Activated T-cell treated with anti-CD3 and anti-CD28 coated beads, Interleukin-2, amount 50 U/mL, for 72 hours (primary cell): ENCODE measurements at places on chromosomes 2 and 18. TPM values are rescaled to one million over a fixed set of nuclear protein-coding genes. Genes with fewer than 3 reads are reported as not detected.
A peak's percentile ranks its signal among the peaks of the same experiment; 100 is the strongest.

The CYP27C1 gene
- total RNA-seq, result not detected

The RTP5 gene
- 0.56 TPM for total RNA-seq

The TNS1 gene
- total RNA-seq, result 0.93 TPM

The C2orf49 gene
- total RNA-seq, result 15.9 TPM

The UCN gene
- 7.6 TPM for total RNA-seq

The CCBE1 gene
- total RNA-seq, result 0.81 TPM

The NT5DC4 gene
- not detected for total RNA-seq

The RFX8 gene
- total RNA-seq, result 1.4 TPM

DNA sequence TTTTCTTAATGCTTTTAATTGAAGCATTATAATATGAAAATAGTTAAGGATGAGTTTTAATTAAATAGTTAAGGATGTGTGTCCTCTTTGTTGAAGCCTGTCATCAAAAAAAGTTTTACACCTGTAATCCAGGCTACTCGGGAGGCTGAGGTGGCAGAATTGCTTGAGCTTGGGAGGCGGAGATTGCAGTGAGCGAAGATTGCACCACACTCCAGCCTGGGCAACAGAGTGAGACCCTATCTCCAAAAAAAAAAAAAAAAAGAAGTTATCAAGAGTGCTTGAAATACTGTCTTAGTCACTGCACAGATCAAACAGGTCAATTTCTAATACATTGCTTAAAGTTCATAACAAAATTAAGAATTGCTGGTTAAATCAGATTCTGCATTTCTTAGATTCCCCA, 193.6 kb downstream of the CD226 start:
- H3K27me3 ChIP-seq, result no peaks in the 10 kb centered on the region
- DNase-seq, result no peak
- peaks cover 11% of the 10 kb centered on the region for H3K36me3 ChIP-seq
- H3K4me3 ChIP-seq, result no peak overlapping the region
- peaks cover 24% of the 10 kb centered on the region for H3K4me1 ChIP-seq

DNA sequence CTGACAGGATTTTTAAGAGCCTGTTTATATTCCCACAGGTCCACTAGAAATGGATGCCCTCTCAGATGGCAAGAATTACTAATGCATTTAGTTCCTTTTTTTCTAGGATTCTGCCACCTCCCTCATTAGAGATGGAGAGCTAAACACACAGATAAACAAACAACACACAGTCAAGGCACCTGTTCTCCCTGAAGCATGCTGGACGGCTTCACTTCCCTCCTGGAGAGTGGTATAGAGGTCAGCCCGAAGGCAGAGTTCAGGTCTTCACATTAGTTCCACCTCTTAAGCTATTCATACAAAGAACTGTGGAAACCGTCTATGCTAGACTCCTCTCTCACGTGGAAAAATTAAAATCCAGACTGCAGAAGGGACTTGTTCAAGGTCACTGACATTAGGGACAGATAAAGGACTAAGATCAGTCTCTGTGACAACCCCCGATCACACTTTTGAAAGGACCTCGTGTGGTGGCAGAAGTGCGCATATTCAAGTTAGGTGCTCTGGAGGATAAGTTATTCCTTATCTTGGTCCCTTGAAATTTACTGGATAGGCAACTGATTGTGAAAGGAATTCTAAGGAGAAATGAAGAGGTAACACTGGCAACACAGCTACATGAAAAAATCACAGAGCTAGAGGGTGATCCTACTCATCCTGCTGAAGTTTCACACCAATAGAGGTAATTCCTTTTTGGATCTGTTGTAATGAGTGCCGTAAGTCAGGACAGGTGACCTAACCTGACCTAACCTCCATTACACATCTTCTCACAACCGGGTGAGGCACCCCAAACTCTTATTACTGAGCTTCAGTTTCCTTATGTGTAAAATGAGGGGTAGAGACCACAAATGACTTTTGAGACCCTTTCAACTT, 75.1 kb downstream of the SPRED2 start:
- peak; percentile 33 for DNase-seq
- no peak overlapping the region for H3K27ac ChIP-seq
- peaks cover 31% of the 10 kb centered on the region for H3K27me3 ChIP-seq
- peak overlapping the region; percentile 38 for H3K4me3 ChIP-seq
- no peaks in the 10 kb centered on the region for H3K36me3 ChIP-seq

DNA sequence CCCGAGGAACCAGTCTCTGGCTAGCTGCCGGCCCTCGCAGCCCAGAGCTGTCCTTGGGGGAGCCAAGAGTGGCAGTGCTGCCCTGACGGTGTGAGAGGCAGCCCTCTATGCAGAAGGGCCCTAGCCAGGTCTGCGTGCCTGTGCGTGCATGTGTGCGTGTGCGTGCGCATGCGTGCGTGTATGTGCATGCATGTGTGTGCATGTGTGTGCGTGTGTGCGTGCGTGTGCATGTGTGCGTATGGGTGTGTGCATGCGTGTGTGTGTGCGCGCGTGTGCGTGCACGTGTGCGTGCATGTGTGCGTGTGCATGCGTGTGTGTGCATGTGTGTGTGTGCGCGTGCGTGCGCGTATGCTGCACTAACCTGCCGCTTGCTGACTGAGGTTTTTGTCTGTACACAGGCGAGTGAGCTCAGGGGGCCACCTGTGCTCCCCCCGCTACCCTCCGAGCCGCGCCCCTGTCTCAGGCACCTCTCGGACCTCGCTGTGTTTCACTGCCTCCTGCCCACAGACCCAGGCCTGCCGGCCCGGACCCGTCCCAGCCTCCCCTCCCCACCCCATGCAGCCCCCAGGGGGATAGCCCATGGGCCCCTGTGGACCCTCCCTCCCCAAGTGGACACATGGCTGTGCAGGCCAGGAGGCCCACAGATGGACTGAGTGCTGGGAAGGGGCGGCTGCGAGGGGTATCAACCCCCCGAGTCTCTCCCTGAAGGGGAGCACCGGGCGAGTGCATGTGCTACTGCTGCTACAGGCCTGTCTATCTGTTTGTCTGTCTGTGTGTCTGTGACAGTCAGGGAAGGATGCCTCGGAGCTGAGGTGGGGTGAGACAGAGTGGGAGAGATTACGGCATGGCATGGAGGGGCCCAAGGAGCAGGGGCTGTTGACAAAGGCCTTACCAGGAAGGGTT, 31.3 kb downstream of the SPEG start:
- no peak overlapping the region for H3K4me3 ChIP-seq
- H3K27ac ChIP-seq, result no peak overlapping the region
- no peaks in the 10 kb centered on the region for H3K4me1 ChIP-seq
- no peaks in the 10 kb centered on the region for H3K27me3 ChIP-seq
- no peaks in the 10 kb centered on the region for H3K36me3 ChIP-seq
- DNase-seq, result no peak

DNA sequence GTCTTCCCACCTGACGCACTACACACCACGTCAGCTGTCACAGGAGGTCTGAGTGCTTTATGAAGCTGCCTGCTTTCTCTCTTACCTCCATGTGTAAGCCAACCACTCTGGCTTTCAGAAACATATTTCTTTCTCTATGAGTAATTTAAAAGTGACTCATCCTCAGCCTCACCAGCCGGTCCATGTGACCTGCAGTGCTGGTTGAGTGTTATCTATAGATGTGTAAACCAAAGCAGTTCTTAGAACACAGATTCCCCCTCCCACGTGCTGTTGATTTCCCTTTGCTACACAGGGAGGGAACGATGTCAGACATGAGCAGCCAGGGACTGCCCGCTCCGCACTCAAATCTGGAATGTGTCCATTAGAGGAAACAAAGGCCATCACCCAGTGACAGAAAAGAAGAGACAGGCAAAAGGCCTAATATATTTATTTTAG, 157.8 kb downstream of the BCL2 start:
- H3K4me3 ChIP-seq, result peak overlapping the region; percentile 96
- peak overlapping the region; percentile 98 for H3K27ac ChIP-seq
- peaks cover 28% of the 10 kb centered on the region for H3K36me3 ChIP-seq
- DNase-seq, result peak; percentile 91
- no peaks in the 10 kb centered on the region for H3K27me3 ChIP-seq

GRCh38 chr18:41906528-41907146, 48.4 kb upstream of the PIK3C3 start:
- H3K4me1 ChIP-seq, result peaks cover 18% of the 10 kb centered on the region
- H3K27me3 ChIP-seq, result peaks cover 11% of the 10 kb centered on the region
- peak; percentile 36 for DNase-seq
- peak overlapping the region; percentile 71 for H3K4me3 ChIP-seq
- H3K27ac ChIP-seq, result peak overlapping the region; percentile 85

- H3K36me3 ChIP-seq, result no peaks in the 10 kb centered on the region
- H3K27me3 ChIP-seq, result peaks cover 9% of the 10 kb centered on the region
Measured at GRCh38 chr2:219592736-219593135, 4.9 kb upstream of the STK11IP start.

DNA sequence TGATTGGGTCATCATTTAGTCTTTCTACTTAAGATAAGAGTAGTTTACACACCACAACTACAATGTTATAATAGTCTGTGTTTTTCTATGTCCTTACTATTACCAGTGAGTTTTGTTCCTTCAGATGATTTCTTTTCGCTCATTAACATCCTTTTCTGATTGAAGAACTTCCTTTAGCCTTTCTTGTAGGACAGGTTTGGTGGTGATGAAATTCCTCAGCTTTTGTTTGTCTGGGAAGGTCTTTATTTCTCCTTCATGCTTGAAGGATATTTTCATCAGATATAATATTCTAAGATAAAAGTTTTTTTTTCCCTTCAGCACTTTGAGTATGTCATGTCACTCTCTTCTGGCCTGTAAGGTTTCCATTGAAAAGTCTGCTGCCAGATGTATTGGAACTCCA, 38.0 kb upstream of the SLC16A14 start:
- H3K27me3 ChIP-seq, result peaks cover 13% of the 10 kb centered on the region
- peaks cover 18% of the 10 kb centered on the region for H3K36me3 ChIP-seq
- H3K4me1 ChIP-seq, result no peaks in the 10 kb centered on the region
- H3K27ac ChIP-seq, result no peak overlapping the region

GRCh38 chr2:127080226-127080937, 26.6 kb downstream of the BIN1 start:
- peak; percentile 59 for DNase-seq
- H3K36me3 ChIP-seq, result peaks cover 2% of the 10 kb centered on the region
- H3K4me3 ChIP-seq, result peak overlapping the region; percentile 87
- H3K27ac ChIP-seq, result peak overlapping the region; percentile 62
- H3K4me1 ChIP-seq, result peaks cover 83% of the 10 kb centered on the region

DNA sequence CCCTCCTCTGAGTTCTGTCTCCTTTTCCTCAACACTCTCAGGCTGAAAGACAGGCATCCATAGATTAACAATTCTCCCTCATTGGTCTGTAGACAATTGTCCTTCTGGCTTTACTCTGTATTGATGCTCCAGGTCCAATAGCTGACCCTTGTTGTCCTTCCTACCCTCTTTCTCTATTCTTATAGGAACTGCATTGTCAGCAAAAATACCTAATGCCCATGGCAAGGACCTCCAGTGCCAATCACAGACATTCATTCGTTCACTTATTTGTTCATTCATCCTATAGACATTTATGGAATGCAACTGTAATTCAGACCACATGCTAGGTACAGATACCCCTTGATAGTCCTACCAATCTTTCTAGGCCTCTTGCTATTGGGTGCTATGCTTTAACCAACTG, 69.8 kb upstream of the DTNA start:
- no peaks in the 10 kb centered on the region for H3K27me3 ChIP-seq
- no peak overlapping the region for H3K4me3 ChIP-seq
- H3K4me1 ChIP-seq, result no peaks in the 10 kb centered on the region
- no peak overlapping the region for H3K27ac ChIP-seq
- no peaks in the 10 kb centered on the region for H3K36me3 ChIP-seq

GRCh38 chr2:140947236-140947635, 1183.6 kb downstream of the LRP1B start:
- no peak for DNase-seq
- H3K27me3 ChIP-seq, result no peaks in the 10 kb centered on the region
- no peaks in the 10 kb centered on the region for H3K4me1 ChIP-seq
- no peak overlapping the region for H3K27ac ChIP-seq
- no peaks in the 10 kb centered on the region for H3K36me3 ChIP-seq

DNA sequence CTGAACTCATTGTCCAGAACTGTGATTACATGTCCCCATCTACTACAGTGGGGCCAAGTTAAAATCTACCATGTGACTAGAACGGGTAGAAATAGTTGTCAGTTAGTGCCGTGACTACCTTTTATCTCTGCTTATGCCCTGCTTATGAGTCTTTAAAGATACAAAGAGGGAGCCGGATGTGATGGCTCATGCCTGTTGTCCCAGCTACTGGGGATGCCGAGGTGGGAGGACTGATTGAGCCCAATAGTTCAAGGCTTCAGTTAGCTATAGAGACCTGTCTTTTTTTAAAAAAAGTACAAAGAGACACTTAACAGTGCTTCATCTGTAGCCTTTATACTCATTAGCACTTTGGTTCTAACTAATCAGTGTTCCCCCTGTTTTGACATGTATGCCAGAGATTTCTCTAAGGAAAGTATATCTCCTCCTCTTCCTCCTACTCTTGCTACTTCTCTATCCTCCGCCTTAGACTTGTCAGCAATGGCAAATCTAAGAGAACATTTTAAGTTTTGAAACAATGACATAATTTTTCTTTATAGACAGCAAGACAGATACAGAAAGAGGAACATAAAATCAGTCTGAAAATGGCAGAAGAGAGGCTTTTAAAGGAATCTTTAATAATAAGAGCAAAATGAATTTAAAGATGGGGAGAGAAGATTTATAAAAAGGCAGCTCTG, 45.0 kb downstream of the NBEAL1 start:
- no peak overlapping the region for H3K27ac ChIP-seq
- no peaks in the 10 kb centered on the region for H3K27me3 ChIP-seq
- H3K4me1 ChIP-seq, result no peaks in the 10 kb centered on the region

DNA sequence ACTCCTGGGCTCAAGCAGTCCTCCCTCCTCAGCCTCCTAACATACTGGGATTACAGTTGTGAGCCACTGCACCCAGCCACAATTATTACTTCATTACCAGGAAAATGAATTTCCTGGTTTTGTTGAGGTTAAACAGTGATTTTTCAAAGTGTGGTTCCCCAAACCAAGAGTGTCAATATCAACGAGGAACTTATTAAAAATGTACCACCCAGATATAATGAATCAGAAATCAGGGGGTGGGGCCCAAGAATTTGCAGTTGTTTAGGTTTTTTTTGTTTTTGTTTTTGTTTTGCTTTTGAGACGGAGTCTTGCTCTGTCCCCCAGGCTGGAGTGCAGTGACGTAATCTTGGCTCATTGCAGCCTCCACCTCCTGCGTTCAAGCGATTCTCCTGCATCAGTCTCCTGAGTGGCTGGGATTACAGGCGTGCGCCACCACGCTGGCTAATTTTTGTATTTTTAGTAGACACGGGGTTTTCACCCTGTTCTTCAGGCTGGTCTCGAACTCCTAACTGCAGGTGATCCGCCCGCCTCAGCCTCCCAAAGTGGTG, 94.1 kb downstream of the WDSUB1 start:
- H3K36me3 ChIP-seq, result no peaks in the 10 kb centered on the region
- H3K27me3 ChIP-seq, result no peaks in the 10 kb centered on the region
- no peak overlapping the region for H3K27ac ChIP-seq
- H3K4me3 ChIP-seq, result no peak overlapping the region
- no peak for DNase-seq
